ENCODE measurements at places on chromosomes 16 and 17.

- DNase-seq, result no peak
Measured at GRCh38 chr16:65959983-65960382, 406.5 kb upstream of the CDH5 start.

- DNase-seq, result no peak
Measured at GRCh38 chr16:89363621-89364393, 126.6 kb downstream of the ANKRD11 start.

DNA sequence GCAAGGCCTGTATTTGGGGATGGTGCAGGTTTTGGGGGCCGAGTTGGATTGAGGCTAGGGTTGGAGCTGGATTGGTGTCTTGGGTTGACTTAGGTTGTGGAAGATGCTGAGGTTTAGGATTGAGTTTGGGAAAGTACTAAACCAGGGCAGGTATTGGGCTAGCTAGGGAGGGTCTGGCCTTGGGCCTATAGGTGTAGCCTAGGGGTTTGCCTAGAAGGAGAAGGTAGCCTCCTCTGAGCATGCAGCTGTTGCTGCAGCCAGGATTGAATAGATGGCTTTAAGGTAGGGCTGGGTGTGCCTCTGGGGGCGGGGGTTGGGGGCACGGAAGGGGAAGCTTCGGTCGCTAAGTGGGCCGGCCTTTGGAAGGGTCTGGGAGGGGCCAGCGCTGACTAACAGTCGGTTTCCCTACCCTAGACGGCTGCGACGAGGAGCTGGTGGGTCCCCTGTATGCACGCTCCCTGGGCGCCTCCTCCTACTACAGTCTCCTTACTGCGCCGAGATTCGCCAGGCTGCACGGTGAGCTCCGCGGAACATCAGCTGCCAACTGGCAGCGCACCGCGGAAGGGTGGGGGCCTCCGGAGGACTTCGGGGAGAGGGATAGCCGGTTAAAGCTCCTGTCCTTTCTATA is 1.2 kb downstream of the CNTNAP1 start:
- no peak for DNase-seq

- DNase-seq, result no peak
Measured at GRCh38 chr17:17805575-17805974, 31.2 kb downstream of the SREBF1 start.

- DNase-seq, result no peak
Measured at GRCh38 chr17:81128774-81129173, 36.5 kb upstream of the PVALEF start.

DNA sequence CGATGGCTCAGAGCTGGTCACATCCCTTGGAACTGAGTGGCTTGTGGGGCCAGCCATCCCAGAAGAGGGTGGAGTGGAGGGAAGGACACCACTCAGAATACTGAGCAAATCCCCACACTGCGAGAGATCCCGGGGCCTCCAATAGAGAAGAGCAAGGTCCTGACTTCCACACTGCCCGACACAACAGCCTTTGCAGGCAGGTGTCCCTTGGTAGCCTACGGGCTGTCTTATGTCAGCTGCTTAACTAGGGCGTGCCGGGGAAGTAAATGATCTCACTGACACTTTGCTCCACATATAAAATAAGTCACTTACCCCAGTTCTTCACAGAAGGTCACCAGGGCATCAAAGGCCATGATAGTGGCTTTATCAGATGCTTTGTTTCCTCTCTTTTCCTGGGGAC is 16.1 kb downstream of the RECQL5 start:
- no peak for DNase-seq

DNA sequence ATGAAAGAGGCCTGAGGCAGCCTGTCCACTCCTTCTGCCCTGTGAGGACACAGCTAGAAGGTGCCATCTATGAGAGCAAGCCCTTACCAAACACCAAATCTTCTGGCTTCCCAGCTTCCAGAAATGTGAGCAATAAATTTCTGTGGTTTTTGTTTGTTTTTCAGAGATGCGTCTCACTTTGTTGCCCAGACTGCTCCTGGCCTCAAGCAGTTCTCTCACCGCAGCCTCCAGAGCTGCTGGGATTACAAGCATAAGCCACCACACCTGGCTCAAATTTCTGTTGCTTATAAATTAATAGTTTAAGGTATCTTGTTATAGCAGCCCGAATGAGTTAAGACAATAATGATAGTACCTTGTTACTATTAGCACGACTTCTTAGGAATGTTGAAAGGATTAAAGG is 12.5 kb upstream of the SLC16A11 start:
- no peak for DNase-seq

DNA sequence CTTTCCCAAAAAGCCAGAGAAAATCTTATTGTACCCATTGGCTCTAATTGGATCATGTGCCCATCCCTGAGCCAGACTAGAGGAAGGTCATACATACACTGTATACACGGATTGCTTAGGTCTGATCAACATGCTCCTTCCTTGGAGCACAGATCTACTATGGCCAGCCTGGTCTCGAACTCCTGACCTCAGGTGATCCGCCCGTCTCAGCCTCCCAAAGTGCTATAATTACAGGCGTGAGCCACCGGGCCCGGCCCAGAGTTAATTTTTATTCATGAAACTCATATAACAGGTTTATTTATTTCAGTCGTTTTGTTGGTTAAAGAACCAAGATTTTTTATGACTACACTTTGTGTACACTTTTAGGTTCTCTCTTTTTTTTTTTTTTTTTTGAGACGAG is 1.2 kb upstream of the TAOK1 start:
- no peak for DNase-seq

GRCh38 chr16:351804-352520 is 561 bp downstream of the AXIN1 start:
- peak; percentile 57 for DNase-seq

GRCh38 chr17:27544350-27545131 is 86.4 kb upstream of the LGALS9 start:
- DNase-seq, result no peak

DNA sequence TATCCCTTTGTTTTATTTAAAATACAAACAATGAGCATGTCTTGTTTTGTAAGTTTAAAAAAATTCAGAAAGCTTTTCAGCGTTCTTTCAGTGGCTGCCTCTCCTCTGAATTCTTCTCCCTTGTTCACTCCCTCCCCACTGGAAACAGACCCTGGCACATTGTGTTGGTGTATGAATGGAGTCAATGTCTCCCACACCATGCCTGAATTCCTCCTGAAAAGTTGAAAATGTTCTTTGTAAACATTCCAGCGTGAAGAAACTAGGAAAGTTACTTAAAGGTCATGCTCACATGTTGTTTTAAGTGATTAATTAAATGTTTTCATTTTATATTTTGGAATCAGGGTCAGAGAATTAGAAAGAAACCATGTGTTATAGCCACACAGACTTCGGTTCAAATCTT is 136.9 kb upstream of the DYNLRB2 start:
- DNase-seq, result no peak

GRCh38 chr17:62995377-62995885 is 29.4 kb downstream of the TANC2 start:
- no peak for DNase-seq

DNA sequence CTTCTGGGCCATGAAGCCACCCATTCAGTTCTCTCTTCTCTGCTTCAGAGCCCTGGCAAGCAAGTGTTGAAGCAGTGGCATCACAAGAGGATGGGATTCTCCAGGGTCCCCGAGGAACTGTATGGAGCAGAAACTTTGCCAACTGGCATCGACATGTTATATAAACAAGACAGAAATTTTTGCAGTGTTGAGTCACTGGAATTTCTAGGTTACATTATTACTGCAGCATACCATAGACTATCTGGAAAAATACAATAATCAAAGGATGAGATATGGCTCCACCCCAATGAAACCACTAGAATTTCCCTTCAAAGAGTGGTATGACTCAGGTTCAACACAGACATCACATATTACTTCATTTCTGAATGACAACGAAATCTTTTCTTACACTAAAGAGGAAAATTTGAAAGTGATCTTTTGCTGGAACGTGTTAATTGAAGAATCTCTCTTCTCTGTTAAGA is 343.0 kb upstream of the DYNLRB2 start:
- DNase-seq, result no peak

DNA sequence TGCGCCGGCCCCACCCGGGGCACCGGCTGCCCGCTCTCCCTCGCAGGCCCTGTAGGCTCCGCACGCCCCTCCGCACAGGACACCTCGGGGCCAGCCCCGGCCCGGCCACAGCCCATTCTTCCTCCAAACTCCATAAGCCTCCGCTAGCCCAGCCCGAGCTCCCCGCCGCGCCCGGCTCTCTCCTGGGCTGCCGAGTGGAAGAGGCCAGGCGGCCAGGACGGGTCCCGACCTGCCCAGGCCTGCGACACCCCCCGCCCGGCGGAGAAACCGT is 397 bp downstream of the NCOR1 start:
- peak; percentile 26 for DNase-seq

DNA sequence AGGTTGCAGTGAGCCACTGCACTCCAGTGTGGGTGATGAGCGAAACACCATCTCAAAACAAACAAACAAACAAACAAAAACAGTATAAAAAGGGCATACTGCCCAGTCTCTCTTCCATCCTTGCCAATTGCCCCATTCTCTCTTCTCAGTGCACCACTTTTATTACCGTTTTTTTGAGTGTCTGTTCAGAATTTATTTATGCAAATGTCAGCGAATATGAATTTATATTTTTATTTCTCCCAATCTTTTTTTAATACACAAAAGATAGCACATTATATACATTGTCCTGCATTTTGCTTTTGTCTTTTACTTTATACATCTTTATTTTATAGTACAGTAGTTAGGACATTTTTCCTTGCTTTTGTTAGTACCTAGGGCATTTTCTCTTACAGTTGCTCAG is 19.6 kb downstream of the RNF135 start:
- DNase-seq, result no peak

DNA sequence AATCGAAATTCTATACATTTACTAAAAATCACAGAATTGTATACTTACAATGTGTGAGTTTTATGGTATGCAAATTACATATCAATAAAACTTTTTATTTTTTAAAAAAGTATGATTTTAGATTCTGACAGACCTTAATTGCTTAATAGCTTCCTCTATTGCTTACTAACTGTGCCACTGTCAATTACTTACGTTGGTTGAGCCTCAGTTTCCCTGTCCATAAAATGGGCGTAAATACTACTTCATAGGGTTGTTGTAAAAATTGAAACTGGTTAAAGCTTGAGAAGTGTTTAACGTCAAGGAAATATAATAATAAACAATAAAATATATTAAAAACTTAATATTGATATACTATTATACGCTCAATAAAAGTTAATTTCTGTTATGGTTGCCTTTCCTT is 203.4 kb downstream of the SHISA9 start:
- no peak for DNase-seq

DNA sequence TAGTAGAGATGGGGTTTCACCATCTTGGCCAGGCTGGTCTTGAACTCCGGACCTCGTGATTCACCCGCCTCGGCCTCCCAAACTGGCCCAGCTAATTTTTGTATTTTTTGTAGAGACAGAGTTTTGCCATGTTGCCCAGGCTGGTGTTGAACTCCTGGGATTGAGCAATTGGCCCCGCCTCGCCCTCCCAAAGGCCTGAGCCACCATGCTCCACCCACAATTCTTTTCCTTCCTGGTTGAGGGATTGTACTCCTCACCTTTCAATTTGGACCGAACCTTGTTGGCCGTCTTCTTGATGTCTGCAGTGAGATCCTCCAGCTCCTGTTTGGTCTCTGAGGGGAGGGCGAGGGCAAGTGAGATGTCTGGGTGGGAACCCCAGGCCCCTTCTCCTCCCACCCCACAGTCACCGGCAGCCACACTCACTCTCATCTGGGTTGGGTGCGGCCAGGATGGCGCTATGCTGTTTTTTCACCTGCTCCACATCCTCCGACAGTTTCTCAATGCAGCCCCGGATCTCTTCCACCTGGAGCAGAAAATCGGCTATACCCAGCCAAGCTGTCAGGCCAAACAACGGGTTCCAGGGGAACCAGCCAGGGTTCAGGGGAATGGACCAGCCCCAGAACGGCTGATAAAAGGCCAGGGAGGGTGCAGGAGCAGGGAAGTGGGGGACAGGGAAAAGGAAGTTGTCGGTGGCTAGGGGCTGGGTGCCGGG is 9.6 kb downstream of the STX1B start:
- no peak for DNase-seq

- no peak for DNase-seq
Measured at GRCh38 chr16:47705266-47705665, 244.1 kb downstream of the PHKB start.

GRCh38 chr16:17803625-17804410 is 333.1 kb upstream of the XYLT1 start:
- no peak for DNase-seq

GRCh38 chr16:17768257-17768656 is 297.5 kb upstream of the XYLT1 start:
- DNase-seq, result no peak

DNA sequence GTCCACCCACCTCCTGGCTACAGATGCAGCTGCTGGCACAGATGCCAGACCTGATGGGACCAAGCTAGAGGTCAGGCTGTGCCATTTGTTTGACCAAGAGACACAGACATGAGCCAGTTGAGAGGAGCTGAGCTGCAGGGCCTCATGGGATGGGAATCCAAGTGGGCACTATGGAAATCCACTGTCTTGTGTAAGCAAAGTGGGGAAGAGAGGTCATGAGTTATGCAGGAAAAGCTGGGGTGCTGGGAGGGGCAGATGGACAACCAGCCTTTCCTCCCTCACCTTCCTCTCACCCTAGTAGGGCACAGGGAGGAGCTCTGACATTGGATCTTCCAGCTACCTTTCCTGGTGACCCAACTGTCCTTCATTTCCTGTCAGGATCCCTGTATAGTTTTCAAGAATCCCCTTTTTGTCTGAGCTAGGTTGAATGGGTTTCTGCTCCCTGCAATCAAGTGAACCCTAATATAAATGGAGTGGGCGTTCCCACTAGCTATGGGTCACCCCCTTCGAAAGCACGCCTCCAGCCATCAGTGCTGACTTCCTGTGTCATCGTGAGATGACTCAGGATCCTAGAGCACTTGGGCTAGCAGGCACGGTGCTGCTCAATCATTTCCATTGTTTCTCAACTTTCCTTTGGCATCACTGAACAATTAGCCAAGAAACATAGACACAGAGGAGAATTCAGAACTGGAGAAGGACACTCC is 13.6 kb downstream of the ATPAF2 start:
- no peak for DNase-seq

DNA sequence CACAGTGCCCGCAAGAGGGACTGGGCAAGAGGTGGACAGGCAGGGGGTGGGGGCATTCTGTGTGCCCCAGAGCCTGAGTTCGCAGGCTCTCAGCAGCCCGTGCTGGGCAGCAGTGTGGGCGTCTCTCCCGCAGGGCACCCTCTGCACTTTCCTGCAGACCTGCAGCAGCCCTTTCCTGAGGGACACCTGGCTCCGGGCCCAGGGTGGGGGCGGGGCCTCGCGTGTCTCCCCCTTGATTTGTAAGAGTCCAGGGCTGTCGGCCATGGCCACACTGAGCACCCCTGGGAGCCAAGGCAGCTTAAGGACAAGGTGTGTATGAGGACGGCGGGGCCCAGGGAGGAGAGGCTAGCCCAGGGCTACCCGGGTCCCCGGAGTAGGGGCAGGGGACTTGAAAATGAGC is 33.4 kb upstream of the SLC38A10 start:
- DNase-seq, result no peak

- no peak for DNase-seq
Measured at GRCh38 chr16:51181503-51181811, 30.4 kb upstream of the SALL1 start.

GRCh38 chr17:51045621-51046020 is 75.0 kb downstream of the SPAG9 start:
- DNase-seq, result no peak

Data from stimulated activated naive CD4-positive, alpha-beta T cell (primary cell).